Activated CD8-positive, alpha-beta memory T cell treated with anti-CD3 and anti-CD28 coated beads, Interleukin-2, amount 50 U/mL, for 48 hours (primary cell): ENCODE measurements at places on chromosomes 7 and 10.

DNA sequence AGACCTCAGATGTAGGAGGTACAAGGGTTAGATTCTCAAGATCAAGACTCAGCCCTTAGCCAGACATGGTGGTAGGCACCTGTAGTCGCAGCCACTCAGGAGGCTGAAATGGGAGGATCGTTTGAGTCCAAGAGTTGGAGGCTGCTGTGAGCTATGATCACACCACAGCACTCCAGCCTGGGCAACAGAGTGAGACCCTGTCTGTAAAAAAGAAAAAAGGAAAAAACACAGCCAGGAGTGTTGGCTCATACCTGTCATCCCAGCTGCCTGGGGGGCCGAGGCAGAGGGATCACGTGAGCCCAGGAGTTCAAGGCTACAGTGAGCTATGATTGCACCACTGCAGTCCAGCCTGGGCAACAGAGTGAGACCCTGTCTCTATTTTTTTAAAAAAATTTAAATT is 69.3 kb downstream of the GTF2IRD1 start:
- no peak for DNase-seq

GRCh38 chr10:97138174-97138573 is 47.6 kb downstream of the SLIT1 start:
- DNase-seq, result no peak

DNA sequence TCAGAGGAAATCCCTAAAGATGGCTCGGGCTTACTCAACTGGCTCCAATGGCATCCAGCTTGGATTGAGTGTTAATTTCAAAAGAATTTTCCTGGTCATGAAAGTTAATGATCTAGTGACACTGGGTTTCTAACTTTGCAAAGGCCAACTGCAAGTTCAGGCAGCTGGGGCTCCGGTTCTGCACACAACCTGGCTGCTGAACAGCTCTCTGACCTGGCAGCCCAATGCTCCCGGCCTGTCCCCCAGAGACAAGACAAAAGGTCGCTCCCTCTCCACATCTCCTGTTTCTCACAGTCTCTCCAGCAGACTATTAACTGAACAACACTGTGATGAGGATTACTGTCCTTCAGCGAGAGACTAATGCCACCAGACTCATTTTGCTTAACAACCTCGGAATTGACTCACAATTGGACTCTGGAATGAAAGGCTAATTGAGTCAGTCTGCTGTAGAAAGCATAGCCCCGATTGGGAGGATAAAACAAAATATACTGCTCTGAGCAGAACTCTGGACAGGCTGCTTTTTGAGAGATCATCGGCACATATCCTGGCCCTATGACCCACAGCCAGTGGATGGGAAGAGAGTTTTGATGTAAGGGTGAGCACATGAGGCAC is 174.5 kb downstream of the GFRA1 start:
- no peak for DNase-seq

DNA sequence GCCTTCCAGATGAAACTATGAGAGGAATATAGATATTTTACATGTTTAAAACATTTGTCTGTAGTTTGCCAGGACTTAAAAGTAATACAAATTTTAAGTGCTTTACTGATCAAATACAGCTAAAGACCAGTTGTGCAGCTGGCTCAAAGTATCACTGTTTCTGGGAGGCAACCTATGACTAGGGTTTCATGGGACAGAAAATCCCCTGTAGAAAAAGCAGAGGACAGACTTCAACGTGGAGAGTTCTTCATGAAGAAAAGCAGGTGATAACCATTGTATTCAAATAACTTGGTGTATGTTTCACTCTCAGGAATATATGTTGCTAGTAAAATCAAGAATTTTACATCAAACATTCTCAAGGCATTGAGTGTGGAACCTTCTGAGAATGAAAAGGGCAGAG is 40.9 kb downstream of the PTER start:
- no peak for DNase-seq

- DNase-seq, result no peak
These were observed 6.3 kb upstream of the RHOBTB1 start for GRCh38 chr10:60950300-60950699.

- no peak for DNase-seq
These were observed 20.3 kb downstream of the SBDS start for GRCh38 chr7:66974986-66975590.

- DNase-seq, result no peak
These were observed 588 bp downstream of the GET4 start for GRCh38 chr7:876972-877311.
